RKO (cell line): ENCODE measurements at places on chromosomes 5 and 9.
A peak's percentile ranks its signal among the peaks of the same experiment; 100 is the strongest.

DNA sequence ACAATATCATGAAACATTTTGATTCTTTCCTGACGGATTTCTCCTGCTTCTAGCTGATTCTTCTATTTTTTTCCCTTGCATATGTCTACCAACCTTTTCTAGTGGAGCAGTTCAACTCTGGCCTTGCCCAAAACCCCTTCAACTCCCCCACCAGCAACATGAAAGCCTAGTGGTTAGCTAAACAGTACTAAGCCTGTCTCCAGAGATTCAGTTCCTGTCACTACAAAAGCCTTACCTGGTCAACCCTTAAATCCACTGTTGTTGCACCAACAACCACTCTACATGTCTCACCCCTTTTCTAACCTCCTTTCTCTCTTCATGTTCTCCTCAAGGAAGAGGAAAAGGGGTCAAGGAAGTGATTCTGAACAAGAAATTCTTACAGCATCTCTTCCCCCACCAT, 74.8 kb upstream of the PIK3R1 start:
- no peak for DNase-seq

DNA sequence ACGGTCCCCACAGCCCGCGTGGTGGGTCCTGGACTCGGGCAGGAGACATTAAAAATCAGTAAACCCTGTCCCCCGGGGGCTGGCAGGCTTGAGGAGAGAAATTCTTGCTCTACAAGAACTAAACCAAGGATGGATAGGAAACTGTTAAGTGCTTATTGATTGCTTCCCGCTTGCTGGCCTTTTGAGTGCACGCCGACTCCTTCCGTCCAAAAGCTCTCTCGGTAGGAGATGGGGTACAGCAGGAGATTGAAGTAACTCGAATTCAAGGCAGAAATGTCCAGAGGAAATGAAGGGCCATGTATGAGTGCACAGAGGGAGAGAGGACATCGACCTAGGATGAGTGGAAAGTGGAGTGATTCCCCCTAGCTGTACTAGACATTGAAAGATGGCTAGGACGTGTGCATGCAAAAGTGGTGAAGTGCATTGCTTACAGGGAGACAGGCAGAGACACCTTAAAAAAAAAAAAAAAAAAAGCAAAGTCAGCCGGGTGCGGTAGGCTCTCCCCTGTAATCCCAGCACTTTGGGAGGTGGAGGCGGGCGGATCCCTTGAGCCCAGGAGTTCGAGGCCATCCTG, 923 bp downstream of the RECK start:
- DNase-seq, result no peak

- peak; percentile 19 for DNase-seq
These were observed 157.1 kb downstream of the ARRDC3 start for GRCh38 chr5:91225848-91226686.

DNA sequence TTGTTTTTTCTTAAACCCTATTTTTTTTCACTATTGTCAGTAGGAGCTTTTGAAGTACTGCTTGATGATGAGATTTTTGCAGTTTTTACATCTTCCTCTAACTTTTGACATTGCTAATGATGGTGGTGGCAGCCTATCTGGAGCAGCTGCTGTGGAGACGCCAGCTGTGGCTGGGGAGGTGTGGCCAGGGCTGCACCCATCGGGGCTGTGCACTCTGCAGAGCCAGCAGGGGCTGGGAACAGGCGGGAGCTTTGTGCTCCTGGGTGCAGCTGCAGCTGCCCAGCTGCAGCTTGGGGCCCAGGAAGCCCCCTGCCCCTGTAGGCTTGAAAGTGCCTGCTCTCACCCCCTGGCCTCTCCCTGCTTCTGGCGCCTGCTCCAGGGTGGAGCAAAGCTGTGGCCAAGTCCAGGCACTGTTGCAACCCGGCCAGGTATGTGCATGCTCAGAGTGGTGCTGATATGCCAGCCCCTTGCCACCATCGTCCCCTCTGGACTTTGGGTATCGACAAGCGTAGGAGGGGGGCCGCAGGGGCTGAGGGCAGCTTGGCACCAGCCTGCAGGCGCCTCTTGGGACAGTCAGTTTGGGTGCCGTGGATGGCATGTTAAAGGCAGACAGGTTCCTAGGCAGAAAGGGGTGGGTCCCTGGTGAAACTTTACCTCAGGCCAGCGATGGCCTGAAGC, 39.2 kb downstream of the FER start:
- no peak for DNase-seq

GRCh38 chr5:63141591-63141990, 563.0 kb downstream of the LRRC70 start:
- no peak for DNase-seq

DNA sequence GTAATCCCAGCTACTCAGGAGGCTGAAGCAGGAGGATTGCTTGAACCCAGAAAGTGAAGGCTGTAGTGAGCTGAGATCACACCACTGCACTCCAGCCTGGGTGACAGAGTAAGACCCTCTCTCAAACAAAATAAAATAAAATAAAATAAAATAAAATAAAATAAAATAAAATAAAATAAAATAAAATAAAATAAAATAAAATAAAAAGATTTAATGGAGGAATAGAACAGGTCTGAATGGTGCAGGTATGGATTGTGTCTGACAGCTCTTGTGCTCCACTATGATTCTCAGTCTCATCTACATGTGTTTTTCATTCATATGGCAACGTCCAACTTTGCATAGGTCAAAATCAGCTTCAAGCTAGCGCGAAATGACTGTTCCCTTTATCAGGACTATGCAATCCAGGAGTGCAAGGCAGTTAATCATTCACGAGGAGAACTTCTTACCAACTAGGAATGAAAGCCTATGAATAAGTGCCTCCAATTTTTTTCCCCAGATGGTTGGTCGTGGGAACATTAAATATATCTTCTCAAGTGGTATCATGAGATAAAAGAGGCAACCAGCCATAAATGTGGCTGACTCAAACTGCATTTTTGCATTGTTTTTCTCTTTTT, 1392.3 kb upstream of the CDH9 start:
- DNase-seq, result no peak

GRCh38 chr9:130336885-130337284, 71.3 kb downstream of the HMCN2 start:
- no peak for DNase-seq

- DNase-seq, result no peak
These were observed 17.9 kb downstream of the MRNIP start for GRCh38 chr5:179840766-179841165.

DNA sequence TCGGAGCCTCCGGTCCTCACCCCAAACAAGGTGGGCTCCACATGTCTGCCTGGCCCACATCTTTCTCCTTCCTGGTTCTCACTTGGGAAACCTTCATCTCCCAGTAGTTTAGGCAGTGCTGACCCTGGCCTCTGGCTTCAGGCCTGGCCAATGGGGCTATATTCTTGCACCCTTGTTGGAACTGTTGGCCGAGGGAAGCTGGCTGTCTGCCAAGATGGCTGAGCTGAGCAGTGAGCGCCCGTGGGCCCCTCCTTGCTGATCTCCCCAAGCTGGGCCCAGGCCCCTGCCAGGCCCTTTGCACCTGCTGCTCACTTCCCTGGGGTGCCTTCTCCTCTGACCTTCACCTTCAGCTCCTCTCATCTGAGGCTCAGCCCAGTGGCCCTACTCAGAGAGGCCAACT, 31.3 kb downstream of the TSPAN17 start:
- no peak for DNase-seq

- no peak for DNase-seq
These were observed 94.1 kb upstream of the SELENOP start for GRCh38 chr5:42905827-42906226.

DNA sequence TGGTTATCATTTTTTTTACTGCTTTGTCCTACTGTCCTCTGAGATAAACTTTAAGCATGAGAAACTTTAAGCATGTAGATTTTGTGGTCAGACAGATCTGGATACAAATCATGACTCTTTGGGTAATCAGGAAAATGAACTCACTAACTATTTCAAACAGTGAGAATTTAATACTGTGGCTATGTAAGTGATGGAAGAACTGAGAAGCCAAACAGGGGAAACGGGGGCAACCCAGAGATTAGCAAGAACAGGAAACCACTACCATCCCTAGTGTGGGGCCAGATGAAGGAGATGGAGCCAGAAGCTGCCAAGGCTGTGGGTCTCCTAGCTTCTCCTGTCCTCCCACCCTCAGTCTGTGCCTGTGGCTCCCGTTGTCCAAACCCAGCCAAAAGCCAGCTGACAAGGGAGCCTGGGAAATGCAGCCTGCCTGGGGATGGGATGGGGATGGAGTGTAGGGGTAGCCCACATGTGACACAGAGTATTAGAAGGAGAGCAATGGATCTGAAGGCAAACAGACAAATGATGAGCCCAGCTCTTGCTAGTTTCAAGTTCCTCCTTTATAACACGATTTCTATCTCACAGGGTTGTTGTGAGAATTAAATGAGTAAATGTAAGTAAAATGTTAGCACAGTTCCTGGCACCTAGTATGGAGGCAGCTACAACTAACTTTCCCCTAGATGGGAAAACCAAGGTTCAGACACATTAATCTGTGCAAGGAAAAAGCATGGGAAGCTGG, 27.7 kb upstream of the CDC23 start:
- no peak for DNase-seq

DNA sequence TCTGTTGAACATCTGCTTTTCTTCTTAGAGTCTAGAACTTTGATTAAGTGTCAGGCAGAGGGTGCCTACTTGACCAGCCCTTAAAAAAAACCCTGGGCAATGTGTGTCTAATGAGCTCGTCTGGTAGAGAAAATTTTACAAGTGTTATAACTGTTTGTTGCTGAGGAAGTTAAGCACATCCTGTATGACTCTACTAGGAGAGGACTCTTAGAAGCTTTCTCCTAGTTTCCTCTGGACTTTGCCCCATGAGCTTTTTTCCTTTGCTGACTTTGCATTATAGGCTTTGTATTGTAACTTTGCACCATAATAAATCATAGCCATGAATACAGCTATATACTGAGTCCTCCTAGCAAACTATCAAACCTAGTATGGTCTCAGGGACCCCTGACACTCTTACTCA, 39.4 kb downstream of the GNG10 start:
- peak; percentile 34 for DNase-seq

DNA sequence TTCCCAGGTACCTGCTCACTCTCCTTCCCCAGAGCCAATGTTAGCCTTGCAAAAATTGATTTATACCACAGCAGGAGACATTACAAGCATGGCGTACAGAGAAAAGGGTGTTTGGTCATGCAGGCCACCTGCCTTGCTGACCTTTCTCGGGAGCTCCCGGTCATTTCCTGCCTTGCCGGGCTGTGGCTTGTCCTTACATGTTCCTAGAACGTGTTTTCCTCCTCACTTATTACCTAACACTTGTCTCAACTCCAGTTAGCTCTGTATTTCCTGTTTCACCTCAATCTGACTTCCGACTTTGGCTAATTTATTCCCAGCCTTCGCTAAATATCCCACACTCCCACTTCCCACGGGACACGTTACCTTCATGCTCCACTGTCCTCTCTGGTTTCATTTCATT, 282.5 kb downstream of the ICE1 start:
- DNase-seq, result no peak

DNA sequence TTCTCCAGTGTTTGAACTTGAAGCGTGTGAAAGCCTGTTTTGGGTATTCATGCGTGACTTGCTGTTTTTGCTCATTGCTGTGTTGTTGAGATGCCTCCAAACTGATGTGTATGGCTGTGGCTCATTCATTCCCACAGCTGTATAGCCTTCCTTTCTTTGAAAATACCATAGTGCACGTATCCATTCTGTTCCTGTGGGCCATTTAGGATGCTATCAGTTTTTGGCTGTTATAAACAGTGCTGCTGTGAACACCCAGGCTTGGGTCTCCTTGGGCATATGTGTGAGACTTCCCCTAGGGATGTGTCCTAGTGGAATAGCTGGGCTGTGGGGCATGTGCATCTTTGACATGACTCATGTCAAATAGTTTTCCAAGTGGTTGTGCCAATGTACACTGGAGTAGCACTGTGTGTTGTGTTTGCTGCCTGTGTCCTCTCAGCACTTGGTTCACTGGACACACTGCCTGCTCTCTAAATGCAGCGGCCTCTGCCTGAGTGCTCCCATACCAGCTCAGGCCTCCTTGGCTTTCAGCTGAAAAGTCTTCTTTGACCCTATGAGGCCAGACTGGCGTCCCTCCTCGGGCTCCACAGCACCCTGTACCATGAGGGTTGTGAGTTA, 102.6 kb upstream of the TBC1D2 start:
- DNase-seq, result no peak

DNA sequence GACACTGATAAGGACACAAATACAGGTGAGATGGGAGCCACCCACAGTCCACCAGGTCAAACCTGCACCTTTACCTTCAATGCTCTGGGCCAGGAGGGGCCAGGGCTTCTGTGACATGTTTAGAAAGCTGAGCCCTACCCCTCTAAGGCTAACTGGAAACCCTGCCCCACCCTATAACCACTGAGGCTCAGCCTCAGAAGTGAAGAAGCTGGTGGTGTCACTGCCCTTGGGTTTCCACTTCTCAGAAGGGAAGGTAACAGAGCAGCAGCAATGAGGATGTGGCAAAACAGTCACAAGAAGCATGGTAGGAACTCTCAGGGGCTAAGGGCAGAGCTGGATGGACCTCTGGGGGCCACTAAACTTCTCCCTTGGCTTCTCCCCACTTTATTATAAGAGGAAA, 6.0 kb downstream of the PDGFRB start:
- no peak for DNase-seq

GRCh38 chr9:18706648-18707047, 232.7 kb downstream of the ADAMTSL1 start:
- DNase-seq, result no peak

DNA sequence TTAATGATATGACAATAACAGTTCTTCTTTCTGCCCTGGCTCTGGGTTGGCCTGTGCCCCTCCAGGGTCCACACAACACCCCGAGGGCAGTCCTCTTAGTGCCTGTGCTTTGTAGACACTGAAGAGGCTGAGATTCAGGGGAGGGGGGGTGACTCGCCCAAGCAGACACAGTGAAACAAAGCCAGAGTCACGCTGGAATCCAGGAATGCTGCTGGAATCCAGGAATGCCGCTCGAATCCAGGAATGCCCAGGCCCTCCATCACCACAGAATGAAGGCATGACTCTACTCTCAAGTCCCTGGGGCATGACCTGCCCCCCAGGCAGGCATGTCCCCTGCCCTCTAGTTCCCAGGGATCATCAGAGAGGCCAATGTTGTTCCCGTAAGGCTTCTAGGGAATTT, 73.1 kb downstream of the LRSAM1 start:
- no peak for DNase-seq

DNA sequence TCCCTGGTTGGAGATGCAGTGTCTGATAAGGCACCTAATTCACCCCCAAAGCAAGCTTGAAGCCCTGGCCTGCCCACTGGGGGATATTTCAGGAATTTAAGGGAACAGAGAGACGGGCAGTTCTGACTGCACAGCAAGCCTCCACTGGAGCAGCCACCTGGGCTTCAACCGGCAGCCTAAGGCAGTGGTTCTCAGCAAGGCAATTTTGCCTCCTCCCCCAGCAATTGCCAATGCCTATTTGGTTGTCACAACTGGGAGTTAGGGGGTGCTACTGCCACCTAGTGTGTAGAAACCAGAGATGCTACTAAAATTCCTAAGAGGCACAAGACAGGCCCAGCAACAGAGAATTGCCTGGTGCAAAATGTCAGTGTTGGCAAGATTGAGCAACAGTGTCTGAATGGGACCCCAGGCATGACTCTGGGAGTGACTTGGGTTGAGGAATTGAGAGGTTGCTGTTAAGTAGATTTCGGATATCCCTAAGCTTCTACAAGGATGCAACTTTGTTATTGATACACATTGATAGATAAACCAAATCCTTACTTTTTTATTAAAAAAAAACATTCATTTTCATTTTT, 58.7 kb upstream of the CTSL start:
- peak; percentile 68 for DNase-seq

- DNase-seq, result no peak
These were observed 471.2 kb upstream of the ACTBL2 start for GRCh38 chr5:57953792-57954191.
